Skeletal muscle cell (primary cell): ENCODE measurements at places on chromosomes 13 and 19.

DNA sequence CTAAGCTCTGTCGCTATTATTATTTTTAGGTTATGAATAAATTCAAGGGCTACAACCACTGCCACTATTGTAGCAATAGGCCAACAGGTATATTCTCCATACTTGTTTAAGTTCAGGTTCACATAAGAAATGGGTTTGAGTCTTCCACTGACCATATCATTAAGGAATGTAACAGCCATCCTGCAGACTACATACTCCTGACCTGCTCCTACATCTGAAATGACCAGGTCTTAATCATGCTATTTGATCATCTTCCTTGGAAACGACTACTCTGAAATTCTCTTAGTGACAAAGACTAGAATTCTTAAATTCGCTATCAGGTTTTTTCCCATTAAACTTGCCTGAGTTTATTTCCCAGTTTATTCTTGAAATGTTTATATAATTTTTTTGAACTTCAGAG, 66.8 kb downstream of the IPO5 start:
- no peak for DNase-seq

GRCh38 chr13:91216928-91217700, 130.4 kb upstream of the MIR17HG start:
- no peak for DNase-seq

DNA sequence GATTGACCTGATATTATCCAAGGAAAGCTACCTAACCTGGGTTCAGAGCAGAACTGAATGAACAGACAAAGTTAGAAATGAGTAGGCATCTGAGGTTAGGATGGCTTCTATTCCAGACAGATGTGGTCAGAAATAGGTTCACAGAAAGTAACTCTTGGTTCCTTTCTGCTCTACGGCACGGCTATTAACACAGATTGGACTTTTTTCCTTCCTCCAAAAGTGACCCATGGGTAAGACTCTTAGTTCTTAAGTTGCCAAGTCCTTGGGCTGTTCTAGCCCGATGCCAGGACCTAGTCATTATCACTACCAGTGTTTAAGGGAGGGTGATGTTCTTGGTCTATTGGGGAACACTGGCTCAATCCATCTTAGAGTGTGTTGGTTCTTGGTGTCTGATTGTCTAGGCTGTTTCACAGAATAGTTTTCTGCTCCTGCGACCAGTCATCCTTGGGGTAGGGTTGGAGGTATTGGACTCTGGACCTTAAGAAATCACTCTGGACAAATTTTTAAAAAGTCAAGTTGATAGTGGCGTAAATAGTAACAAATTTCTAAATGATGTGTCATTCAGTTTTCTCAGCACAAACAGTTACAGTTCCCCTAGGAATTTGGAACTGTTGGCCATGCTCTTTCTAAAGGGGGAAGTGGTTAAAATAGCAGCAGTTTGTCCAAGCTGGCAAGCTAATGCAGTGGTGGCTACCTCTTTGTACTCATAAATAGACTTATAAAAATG, 60.1 kb upstream of the MYCBP2 start:
- peak; percentile 63 for DNase-seq

DNA sequence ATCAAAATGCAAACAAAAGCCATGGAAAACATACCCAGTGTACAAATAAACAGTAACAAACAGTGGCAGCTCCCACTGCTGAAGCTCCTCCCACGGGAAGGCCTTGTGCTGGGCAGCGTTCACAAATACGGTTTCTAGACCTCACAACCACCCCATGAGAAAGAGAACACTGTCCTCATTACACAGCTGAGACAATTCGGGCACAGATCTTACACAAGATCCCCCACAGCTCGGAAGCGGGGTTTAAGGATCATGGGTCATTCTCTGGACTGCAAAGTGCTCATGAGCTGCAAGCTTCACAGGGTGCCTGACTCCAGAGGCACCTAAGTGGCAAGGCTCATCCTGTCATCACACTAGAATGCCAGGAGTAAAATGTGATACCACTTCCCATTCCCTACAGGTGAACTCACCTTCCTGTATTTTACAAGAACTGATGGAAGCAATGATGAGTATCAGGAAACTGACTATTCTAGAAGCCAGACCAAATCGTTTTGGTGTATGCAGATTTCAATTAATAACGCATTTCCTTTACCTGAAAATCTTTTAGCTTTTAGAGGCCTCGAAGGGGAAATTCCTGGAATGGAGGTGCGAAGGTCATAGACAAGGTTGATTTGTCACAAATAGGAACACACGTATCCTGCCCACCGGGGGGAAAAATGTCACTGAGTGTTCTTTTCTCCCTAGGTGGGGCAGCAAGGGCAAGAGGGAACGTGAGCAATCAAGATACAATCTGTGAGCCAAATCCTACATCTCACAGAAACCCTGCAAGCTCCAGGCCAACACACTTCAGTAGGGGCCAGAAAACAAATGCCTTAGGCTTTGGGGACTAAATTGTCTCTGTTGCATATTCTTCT, 41.2 kb downstream of the STK24 start:
- no peak for DNase-seq

DNA sequence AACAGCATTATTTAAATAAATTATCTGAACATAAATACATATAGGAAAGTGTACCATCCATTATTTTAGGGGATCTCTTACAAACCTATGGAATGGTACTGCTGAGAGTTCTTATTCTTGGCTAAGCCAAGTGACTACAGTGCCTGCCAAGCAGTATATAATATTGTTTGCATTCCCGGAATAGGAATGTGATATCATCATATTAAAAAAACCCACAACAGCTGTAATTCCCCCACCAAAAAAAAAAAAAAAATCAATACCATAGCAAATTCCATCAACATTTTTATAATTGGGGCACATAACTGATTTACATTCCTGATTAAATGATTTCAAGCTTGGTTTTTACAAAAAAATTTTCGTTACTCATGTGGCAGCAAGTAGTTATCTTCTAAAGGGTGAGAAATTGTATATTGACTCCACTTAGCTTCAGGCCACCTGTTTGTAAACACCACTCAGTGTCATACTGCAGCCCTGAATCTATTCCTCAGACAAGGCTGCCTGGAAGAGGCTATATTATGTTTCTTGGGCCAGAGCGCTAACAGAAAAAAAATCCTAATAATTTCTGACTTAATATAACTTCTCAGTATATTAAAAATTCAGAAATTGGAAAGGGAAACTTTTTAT, 278.1 kb downstream of the DNAJC15 start:
- no peak for DNase-seq

GRCh38 chr13:32734511-32734910, 148.3 kb downstream of the PDS5B start:
- DNase-seq = peak; percentile 78

- DNase-seq = no peak
These were observed 26.4 kb downstream of the B3GLCT start for GRCh38 chr13:31225998-31226675.

- no peak for DNase-seq
These were observed 191.5 kb downstream of the ZNF536 start for GRCh38 chr19:30563691-30564090.

- DNase-seq = no peak
These were observed 151.6 kb upstream of the CSNK1A1L start for GRCh38 chr13:37257051-37257450.

- DNase-seq = no peak
These were observed 1.1 kb downstream of the CCNE1 start for GRCh38 chr19:29812881-29813275.

DNA sequence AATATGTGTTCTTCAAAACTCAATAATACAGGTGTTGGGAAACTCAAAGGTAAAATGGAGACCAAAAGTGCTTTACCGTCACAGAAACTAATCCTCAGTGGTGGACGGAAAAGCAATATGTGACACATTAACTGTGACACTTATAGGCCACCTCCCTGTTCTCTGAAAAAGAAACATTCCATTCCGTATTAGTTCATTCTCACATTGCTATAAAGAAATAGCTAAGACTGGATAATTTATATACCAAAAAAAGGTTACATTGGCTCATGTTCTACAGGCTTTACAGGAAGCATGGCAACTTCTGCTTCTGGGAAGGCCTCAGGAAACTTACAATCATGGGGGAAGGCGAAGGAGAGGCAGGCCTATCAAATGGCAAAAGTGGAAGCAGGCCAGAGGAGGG, 435.3 kb upstream of the HTR2A start:
- DNase-seq = no peak

- DNase-seq = no peak
These were observed 11.2 kb upstream of the COMP start for GRCh38 chr19:18802354-18802753.

- DNase-seq = no peak
These were observed 21.8 kb downstream of the PROSER1 start for GRCh38 chr13:39016087-39016486.

- DNase-seq = no peak
These were observed 546 bp downstream of the TBC1D4 start for GRCh38 chr13:75481176-75482069.

- DNase-seq = no peak
These were observed 393.7 kb downstream of the NDFIP2 start for GRCh38 chr13:79874396-79875360.

DNA sequence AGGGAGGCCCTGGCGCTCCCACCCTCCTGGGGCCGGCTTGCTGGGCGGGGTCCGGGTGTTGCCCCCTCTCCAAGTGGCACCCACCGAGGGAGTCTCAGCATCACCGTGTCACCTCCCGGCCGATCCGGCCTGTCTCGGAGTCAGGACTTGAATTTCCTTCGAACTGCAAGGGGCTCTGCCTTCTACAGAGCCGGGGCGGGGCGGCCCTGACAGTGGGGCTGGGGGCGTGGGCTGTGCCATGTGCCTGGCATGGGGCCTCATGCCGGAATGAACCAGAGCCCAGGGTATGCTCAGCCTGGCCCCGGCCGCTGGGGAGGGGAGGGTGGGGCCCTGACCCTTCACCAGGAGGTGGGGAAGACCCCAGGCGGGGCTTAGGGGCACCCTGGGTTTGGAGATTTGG, 47.0 kb upstream of the TCF3 start:
- no peak for DNase-seq
